ENCODE measurements at places on chromosomes 1 and 21.

GRCh38 chr1:171611306-171611705 is 10.7 kb upstream of the MYOCOS start:
- DNase-seq, result no peak

DNA sequence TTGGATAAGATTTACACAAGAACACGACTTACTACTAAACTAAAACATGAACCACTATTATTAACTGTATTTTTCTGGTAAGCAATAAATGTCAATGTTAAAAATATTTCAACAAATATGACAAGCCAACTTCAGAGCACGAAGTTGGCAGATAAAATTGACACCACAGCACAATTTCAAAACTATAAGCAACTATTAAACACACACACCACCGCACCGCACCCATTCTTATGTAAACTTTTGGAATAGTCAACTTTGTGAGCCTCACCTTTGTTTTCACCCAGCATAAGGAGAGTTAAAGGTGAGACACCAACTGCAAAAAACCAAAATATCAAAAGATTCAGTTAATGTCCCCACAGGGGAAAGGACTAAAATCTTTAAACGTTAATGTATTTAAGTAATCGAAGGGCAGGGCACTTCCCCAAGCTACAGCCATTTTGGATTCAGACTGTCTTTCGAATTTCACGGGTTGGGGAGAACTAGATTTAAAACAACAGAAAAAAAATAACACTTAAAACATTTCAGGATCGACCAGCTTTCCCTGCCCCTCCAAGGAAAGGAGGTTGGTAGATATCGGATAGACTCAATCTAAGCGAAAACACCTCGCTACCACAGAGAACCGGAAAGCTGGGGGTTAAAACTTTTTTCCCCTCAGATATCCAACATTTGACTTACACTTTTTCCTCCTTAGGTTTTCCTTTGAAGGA is 872 bp downstream of the GPBP1L1 start:
- DNase-seq, result no peak

DNA sequence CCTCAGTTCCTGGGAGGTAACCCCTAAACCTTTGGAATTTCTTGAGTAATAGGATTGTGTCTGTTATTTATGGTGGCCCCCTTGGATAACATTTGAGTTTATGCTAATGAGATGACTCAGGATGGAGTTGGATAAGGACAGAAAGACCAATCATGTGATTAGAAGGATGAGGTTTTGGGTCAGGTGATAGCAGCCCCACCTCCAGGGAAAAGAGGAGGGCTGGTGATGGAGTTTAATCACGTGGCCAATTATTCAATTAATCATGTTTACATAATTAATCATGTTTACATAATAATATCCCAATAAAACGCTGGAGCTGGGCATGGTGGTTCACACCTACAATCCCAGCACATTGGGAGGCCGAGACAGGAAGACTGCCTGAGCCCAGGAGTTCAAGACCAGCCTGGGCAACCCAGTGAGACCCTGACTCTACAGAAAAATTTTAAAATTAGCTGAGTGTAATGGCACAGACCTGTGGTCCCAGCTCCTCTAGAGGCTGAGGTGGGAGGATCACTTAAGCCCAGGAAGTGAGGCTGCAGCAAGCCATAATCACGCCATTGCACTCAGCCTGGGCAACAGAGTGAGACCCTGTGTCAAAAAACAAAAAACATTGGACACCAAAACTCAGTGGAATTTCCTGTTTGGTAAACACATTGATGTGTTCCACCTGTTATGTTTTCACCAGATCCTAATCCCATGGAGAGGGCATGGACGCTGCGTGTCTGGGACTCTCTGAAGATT is 73.3 kb downstream of the NUP210L start:
- no peak for DNase-seq

- no peak for DNase-seq
Measured at GRCh38 chr1:230913496-230913895, 45.2 kb upstream of the C1orf198 start.

- no peak for DNase-seq
Measured at GRCh38 chr1:165228676-165229075, 127.8 kb downstream of the LMX1A start.

DNA sequence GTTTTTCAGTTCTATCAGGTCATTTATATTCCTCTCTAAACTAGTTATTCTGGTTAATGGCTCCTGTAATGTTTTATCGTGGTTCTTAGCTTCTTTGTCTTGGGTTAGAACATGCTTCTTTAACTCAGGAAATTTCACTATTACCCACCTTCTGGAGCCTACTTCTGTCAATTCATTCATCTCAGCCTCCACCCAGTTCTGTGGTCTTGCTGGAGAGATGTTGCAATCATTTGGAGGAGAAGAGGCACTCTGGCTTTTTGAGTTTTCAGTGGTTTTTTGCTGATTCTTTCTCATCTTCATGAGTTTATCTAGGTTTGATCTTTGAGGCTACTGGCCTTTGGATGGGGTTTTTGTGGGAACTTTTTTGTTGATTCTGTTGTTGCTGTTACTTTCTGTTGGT is 213.0 kb downstream of the BRINP2 start:
- no peak for DNase-seq

DNA sequence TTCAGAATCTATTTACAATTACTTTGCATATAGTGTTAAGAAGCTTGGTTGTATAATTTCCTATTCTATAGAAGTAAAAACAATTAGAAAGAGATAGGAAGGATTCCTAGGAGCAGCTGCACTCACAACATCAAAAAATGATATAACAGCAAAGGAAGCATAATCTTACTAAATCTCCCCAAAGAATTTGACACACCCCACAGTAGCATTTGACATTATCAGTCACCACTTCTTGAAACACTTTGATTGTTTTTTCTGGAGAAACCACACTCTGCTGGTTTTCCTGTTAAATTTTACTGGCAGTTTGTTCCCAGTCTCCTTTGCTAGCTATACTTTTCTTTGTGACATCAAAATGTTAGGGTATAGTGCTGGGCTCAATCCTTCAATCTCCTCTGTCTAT is 100.8 kb upstream of the KIAA1614 start:
- DNase-seq, result no peak

DNA sequence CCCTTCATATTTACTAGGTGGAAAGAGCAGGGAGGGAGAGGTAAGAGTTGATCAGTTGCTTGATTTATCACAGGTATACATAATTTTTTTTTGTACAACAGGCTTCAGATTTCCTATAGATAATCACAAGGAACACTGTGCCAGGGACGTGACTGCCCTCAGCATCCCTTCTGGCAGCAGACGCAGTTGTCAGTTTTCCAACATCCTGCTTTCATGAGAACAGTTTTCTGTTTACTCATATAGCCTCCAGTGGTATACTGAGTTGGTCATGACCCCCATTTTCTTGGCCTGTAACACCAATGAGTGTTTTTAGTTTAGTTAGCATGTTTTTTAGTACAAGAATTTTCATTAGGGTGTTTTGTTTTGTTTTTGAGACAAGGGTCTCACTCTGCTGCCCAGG is 37.9 kb upstream of the PTPRF start:
- no peak for DNase-seq

DNA sequence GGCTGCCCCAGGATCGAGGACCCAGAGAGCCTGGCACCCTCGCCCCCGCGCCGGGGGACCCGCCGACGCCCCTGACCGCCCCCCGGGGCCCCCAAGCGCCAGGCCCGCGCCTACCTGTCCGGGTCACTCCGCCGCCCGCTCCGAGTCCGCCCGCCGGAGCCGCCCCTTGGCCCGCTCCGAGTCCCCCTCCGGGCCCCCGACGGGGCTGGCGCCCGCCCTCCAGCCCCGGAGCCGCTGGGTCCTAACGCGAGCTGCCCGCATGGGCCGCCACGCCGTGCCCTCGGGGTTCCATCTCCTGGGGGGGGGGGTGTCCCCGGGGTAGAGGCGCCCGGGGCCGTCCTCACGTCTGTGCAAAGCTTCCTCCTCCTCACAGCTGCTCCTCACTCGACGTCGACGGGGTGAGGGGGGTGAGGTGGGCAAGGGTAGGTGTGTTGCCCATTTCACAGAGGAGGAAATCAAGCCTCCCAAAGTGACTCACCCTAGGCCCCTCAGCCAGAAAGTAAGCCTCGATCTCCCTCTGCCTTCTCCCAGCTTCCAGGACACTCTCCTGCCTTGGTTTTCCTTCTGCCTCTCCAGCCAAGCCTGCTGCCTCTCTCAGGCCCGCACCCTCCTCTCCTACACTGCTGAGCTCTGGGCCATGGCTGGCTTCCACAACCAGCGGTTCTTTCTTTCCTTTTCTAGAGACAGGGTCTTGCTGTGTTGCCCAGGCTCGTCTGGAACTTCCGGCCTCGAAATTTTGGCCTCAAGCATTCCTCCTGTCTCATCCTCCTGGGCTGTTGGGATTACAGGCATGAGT is at the start of gene MFAP2:
Gene MFAP2, minus strand, starts transcription at position 148 of the 796 bp plus-strand sequence. CDS start 2,347 bp downstream, outside the sequence.
- DNase-seq, result no peak

DNA sequence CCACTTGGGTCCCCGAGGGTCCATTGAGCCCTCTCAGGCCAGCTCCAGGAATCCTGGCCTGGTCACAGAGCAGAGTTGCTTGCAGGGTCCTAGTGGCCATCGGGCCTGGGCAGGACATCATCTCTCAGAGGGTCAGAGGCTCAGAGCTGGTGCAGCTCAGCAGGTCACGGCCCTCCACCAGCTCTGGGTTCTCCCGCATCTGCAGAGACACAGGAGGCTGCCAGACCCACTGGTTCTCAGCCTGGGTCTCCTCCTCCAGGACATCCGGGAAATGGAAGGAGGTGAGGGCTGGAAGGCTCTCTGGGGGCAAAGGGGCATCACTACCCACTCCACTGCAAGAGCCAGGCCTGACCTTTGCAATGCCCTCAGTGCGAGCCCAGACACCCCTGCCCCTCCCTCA is 6.5 kb downstream of the TMEM54 start:
- no peak for DNase-seq

- no peak for DNase-seq
Measured at GRCh38 chr1:154466921-154467417, 35.0 kb upstream of the TDRD10 start.

DNA sequence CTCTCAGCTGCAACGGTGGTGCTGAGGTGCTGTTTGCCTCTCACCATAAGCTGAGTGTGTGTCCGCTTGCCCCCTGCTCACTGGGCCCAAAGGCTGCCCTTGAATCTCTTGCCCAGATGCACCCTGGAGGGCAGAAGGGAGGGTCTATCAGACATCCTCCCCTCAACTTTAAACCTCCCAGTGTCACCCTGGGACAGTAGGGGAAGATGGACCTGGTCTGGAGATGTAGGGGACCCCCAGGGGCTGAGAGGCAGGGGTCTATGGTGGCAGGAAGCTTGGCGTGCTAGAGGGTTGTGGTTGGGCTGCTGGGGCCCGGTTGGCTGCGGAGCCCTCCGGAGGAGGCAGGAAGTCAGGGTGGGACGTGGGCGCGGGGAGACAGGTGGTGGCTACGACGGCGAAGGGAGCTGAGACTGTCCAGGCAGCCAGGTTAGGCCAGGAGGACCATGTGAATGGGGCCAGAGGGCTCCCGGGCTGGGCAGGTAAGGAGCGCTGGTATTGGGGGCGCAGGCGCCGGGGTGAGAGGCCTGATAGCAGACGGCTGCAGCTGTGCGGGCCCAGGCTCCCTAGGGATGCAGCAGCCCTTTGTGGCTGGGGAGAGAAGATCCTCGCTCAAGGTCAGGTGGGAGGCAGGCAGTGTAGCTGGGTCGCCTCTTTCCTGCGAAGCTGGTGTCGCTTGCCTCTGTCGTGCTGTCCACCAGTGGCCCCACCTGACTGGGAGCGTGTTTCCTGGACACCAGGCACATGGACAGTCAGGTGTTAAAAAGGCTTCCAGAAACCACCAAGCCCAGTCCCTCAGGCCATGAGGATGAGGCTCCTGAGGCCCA is at the start of gene LCK:
Gene LCK, plus strand, starts transcription at position 373 of the 824 bp plus-strand sequence. CDS start 23,065 bp downstream, outside the sequence.
- DNase-seq, result peak; percentile 50

- no peak for DNase-seq
Measured at GRCh38 chr1:88296227-88296626, 387.8 kb upstream of the PKN2 start.

GRCh38 chr21:33261635-33262034 is 4.5 kb upstream of the IL10RB start:
- DNase-seq, result no peak

GRCh38 chr1:211066781-211067384 is 67.1 kb downstream of the KCNH1 start:
- DNase-seq, result no peak

DNA sequence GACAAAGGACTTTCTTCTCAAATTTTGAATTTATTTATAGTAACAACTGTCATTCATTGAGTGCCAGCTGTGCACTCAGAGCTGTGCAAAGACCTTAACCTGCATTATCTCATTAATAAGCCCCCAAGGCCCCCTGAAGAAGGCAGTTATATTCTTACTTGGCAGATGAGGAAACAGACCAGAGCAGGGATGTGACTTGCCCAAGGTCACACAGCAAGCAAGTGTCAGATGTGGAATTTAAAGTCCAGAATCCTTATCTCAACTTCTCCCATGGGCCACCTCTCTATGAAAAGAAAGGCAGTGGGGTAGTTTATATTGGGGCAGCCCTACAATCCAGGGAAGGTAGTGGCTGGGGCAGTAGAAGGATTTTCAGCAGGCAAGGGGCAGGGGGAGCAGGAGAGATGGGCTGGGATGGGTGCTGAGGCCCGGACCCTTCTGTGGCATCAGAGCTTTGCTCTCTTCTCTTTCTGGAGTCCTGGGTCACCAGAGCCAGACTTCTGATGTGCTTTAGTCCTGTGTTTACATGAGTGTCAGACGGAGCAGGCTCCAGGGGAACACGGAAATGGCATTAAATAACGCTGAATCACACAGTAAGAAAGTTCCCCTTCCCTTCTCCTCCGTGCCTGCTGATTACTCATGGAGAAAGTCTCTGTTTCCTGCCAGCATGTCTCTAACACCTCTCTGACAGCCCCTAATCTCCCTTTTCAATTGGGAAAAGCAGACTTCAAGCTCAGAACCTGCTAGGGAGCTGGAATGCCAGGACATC is 39.5 kb downstream of the EPHB2 start:
- DNase-seq, result no peak

DNA sequence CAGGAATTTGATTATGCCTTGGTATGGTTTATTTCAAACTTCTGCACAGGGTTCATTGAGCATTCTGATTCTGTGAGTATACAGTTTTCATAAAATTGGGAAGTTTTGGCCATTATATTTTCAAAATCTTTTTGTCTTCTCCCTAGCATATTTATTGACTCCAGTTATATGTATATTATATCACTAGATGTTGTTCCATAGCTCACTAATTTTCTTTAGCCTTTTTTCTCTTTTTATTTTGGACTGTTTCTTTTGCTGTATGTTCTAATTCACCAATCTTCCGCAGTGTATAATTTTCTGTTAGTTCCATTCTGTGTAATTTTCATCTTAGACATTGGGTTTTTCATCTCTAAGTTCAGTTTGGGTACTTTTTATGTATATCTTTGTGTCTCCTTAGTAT is 31.9 kb downstream of the ZMYM4 start:
- no peak for DNase-seq

DNA sequence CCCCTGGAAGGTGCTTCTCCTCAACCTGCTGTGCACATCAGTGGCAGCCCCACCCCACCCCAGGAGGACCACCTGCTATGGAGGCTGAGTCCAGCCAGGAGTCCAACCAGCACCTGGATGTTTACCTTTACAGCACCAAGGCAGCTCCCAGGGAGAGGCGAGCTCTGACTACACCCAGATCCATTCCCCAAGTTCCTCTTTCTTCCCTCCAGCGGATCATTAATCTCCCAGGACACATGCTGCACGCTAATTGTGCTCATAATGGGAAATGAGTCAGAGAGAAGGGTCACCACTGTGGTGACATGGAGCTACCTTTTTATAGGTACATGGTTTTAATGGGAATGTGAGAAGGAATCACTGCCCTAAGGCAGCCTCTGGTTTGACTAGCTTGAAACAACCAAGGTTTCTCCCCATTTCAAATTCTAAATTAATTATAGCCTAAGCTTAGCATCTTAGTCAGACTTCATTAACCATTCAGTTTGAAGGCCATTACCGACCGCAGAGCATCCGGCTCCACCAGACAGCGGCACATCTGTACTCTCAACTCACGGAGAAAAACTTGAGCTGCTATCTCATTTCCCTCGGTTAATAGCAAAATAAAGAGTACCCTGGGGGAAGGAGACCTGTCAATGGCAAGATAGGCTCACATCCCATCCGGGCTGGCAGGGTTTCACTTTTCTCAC is 173.1 kb upstream of the GALNT2 start:
- DNase-seq, result no peak
